ENCODE measurements at places on chromosomes 12 and 14.
A peak's percentile ranks its signal among the peaks of the same experiment; 100 is the strongest.

- DNase-seq: no peak
Measured at GRCh38 chr14:99589651-99590530, 14.1 kb downstream of the CCDC85C start.

GRCh38 chr14:94066089-94066676, 14.8 kb downstream of the DDX24 start:
- DNase-seq: peak; percentile 46

DNA sequence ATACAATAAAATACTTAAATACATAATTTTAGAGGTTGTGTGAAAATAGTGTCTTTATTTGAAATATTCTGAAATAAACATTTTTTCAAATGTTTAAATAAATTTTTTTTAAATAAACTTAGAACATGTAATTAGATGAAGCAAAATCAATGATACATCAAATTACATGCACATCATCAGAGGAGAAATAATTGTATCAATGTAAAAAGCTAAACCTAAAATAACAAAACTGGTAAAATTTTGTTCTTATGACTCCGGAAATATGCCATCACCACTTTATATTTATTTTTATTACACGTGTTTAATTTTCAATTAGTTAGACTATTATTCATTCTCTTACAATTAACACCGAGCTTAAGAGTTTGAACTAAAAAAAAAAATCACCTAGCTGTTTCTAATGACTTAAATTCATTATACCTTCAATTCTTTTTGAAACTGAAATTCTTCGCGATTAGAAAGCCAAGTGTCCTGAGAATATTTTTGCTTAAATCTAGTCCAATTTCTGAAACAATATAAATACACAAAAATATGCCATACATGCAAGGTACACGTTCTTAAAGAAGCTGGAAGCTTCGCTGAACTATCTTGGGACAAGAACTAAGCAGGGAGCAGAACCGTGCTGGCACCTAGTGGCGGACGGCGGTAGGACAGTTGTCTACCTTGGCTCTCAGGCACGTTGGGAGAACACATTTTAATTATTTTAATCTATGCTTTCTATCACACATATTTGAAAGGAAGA, 230.5 kb downstream of the SLC25A21 start:
- peak; percentile 73 for DNase-seq

DNA sequence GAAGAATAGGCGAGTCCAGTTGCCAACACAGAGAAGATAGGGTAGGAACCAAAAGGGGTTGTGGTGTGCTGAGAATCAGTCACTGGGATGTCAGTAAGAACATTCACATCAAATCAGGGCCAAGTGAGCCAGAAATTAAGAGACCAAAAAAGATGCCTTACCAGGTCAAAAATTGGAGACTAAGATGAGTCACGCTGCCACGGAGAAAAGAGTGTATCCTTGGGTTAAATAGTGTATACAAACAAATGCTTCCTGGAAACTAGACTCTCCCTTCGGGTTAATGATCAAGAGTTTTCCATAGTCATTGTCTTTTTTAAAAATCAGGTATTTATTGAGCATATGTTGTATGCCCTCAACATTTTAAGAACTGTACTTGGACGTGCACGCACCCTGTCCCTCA, 45.2 kb upstream of the BAZ1A start:
- DNase-seq: no peak

- DNase-seq: no peak
Measured at GRCh38 chr12:103778781-103779180, 62.3 kb downstream of the NT5DC3 start.

DNA sequence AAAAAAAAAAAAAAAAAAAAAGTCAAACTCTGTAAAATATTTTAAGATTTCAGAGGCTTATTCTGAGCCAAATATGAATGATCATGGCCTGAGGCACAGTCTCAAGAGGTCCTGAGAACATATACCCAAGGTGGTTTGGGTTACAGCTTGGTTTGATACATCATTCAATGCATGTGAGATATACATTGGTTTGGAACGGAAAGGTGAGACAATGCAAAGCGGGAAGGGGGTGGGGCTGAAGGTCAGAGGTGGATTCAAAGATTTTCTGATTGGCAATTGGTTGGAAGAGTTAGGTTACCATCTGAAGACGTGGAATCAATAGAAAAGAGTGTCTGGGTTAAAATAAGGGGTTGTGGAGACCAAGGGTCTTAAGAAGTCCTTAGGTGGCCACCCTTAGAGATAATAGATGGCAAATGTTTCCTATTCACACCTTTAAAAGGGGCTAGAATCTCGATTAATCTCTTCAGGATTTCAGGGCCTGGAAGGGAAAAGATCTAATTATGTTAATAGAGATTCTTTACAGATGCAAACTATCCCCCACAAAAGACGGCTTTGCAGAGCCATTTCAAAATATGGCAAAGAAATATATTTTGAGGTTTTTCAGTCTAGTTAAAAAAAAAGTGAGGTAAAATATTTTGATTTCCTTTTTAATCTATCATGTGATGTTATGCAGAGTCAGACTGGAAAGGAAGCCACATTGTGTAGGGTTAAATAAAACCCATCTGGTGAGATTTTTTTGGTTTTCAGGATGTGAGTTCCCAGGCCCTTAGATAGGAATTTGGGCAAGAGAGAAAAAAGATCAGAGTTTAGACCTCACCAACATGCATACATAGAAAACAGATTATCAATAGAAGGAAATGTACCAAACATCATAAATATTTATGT, 173.8 kb upstream of the CNOT2 start:
- no peak for DNase-seq

DNA sequence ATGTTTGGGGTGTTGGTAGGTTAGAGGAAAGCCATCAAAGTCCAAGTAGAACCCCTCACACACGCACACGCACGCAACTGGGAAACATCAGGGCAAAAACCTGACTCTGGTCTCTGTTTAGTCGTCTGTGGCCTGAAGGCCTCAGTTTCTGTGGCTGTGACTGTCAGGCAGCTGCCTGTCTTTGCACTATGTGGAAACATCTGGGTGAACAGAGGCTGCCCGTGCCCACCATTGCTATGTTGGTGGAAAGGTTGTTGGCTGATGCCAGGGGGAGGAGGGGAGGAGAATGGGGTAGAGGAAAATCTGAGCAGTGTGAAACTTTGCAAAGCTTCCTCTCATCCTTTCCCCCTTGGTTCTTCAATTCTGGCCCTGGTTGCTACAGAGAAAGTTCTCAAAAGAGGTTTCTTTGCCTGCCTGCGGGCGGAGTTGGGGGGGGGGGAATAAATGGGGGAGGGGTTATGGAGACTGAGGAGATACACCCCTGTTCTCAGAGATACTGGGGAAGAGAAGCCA, 7.5 kb downstream of the HOXC10 start:
- DNase-seq: no peak

- DNase-seq: no peak
Measured at GRCh38 chr14:54537651-54538050, 27.9 kb downstream of the CGRRF1 start.

GRCh38 chr14:79293482-79294177, 917.7 kb downstream of the DIO2 start:
- DNase-seq: no peak
